ENCODE measurements at places on chromosomes 6 and 20.

GRCh38 chr20:52168116-52168515 lies 23.5 kb downstream of the ZFP64 start:
- no peak for DNase-seq

GRCh38 chr20:40322941-40323340 lies 366.1 kb downstream of the MAFB start:
- DNase-seq: no peak

- DNase-seq: no peak
Measured at GRCh38 chr6:40588070-40588384, 863 bp upstream of the LRFN2 start.

DNA sequence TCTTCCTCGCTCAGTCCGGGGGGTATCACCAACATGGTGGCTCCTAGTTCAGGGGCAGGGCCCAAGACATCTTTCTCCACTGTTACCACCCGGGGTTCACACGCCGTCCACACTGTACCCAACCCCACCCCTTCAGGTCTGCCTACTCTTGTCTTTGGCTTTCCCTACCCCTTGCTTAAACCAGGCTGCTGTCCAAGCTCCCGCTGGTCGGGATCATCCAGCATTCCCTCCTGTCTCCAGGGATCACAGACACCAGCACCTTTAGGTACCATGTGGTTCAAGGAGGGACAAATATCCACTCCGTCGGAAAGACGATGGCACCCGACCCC lies 395 bp downstream of the NELFE start:
- no peak for DNase-seq

DNA sequence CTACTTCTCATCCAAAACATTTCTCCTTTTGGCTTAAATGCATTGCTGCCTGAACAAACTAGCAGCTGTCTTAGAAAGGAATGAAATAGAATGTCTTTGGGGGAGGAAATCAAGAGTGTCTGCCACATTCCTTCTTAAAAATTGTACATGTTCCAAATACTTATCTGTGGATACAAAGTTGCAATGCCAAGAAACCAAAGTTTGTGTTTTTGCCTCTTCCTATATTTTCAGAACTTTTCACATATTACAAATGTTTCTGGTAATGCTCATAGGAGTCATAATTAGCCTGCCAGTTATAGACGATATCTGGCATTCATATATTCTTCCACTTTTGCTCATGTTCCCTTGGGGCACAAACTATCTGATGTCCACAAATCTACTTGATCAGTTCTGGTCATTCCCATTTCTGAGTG lies 165.5 kb upstream of the BMP5 start:
- no peak for DNase-seq

DNA sequence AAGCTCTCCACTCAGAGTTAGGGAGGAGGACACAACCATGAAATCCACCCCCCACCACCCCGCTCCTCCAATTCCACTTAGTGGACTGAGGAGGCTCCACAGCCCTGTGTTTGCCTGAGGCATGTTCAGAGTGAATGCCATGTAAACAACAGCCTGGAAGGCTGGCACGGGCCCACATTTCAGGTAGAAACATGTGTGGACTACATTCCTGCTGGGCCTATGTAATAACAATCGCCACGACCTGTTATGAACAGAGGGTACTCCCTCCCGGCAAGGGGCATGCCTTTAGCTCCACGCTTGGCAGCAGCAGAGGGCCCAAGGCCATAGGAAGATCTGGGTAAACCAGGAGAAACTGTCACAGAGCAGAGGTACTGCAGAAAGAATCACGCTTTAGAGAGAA lies 65.5 kb downstream of the ISM1 start:
- DNase-seq: no peak

DNA sequence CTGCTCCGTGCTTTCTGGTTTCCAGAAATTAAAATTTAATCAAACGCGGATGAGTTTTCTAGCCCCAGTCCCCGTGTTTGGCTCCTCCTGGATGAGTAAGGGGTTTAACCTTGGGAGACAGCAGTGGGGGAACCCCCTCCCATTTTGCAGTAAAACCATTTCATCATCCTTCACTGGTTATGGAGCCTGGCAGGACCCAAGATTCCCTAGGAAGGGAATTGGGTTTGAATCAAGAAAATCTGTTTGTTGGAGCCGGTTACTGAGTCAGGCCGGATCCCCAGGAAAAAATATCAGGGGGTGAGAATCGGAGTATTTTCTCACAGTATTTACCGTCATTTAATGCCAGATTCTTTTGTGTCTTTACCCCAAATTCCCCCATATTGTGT lies 754 bp downstream of the YWHAB start:
- DNase-seq: no peak

DNA sequence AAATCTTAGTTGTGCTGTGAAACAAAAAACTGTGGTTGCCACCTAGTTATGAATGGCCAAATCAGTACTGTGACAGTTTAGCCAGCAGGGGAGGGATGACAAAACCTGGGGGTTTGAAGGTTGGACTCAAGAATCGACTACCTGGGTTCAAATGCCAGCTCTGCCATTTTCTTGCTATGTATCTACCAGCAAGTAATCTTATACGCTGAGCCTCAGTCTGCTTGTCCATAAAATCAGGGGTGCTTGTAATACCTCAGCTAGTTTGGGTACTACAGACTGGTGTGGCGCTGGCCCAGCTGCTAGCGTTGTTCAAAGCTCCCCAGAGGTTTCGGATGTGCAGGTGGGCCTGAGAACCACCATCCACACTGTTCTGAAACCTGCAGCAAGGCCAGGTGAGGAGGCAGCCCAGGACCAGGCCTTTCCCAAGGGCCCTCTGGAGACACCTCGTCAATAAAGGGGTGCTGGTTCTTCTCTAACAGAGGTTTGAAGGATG lies 40.4 kb downstream of the TRAM2 start:
- no peak for DNase-seq

DNA sequence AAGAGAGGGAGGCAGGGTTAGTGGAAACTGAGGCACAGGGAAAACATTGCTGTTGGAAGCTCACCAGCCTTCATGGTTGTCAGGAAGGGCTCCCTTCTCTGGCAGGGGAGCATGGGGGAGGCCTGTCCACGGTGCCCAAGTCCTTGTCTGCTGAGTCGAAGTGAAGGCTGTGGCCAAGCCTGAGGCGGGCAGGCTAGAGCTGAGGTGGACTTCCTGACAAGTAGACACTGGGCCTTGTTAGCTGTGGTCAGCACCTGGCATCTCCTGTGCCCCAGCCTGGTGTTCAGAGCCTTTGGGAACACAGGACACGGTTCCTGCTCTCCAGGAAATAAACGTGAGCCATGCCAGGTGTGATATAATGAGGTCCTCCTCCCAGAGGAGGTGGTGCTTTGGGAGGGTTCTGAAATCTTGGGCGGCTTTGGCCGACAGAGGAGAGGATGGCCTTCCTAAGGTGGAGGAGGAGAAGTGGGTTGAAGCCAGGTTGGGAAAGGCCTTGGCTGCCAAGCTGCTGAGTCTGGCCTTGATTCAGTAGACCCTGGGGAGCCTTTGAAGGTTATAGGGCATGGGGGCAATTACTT lies 138.4 kb upstream of the RNF24 start:
- no peak for DNase-seq

- DNase-seq: no peak
Measured at GRCh38 chr20:48703107-48703506, 124.7 kb downstream of the PREX1 start.

- no peak for DNase-seq
Measured at GRCh38 chr6:32462609-32463008, 22.9 kb downstream of the HLA-DRA start.

DNA sequence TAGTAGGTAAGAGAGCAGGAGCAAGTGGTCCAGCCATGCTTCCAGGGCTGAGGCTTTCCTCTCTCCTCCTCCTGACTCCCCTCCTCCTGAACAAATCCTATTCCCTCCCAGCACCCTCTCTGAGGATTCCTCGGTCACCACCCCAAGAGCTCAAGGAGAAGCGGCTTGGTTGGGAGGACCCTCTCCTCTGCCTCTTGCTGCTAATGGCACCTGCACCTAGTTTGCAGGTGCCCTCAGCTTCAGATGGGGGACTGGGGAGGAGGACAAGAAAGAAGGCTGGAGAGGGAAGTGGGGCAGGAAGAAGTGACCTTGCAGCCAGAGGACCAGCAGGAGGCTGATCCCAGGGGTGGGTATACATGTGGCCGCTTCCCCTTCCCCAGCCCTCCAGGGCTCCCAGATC lies 17.5 kb downstream of the NCR2 start:
- DNase-seq: no peak

DNA sequence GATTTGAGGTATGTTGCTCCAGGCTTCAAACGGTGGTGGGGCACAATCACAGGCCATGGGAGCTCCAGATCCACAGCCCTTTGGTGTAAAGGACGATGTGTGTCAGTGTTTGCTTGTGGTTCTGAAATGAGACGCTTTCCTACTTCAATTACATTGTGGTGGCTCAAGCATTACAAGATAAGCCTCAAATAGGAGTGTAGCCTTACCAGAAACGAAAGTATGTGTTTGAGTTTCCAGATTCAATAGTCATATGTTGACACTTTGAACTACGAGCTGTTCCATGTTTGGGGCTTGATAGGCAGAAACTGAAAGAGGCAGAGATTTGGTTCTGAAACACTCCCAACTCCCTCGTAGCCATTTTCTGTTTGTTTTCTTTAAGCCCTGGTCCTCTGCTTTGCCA lies 187.1 kb downstream of the MYLK4 start:
- peak; percentile 33 for DNase-seq

DNA sequence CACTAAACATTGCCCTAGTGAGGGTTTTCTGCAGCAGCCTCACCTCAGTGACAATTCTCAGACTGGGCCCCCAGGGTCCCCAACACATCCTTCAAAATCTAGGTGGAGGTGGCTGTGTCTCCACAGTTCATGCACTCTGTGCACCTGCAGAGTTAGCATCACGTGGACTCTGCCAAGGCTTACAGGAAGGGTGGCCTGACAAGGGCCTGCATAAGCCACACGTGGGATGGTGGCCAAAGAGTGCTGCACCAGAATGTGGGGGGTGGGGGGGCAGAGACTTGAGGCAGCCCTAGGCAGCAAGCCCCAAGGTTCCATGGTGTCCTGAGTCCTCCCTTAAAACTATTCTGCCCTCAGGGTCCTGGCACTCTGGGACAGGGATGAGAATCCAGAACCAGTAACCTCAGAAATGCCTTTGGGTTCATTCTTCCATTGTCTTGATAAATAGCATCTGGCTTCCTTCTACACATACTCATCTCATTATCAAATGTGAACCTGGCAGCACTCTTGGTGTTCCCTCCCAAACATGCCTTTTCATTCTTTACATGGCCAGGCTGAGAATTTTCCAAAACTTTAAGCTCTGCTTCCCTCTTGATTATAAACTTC lies 1.6 kb upstream of the SERPINB1 start:
- no peak for DNase-seq

- no peak for DNase-seq
Measured at GRCh38 chr6:162679681-162680080, 47.9 kb downstream of the PRKN start.

- DNase-seq: no peak
Measured at GRCh38 chr6:20744911-20745557, 210.8 kb downstream of the CDKAL1 start.

DNA sequence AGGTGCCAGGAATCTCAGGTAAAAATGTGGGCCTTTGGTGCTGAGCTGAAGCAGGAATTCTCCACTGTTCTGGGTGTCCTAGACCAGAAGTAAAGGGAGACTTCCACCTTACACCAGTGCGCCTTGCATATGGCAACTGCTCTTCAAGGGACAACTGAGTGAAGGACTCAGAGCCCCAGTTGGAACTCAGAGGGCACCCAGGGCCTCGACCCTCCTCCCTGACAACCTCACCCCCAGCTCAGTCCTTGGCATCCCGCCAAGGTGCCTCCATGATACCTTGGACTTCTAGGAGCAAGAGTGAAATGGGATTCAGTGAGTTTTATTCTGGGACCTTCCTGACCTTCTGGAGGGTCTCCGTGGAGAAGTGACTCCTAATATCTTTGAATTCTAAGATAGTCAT lies 153.7 kb upstream of the PROKR2 start:
- DNase-seq: no peak

GRCh38 chr20:37365760-37366638 lies 20.1 kb downstream of the SRC start:
- DNase-seq: no peak

DNA sequence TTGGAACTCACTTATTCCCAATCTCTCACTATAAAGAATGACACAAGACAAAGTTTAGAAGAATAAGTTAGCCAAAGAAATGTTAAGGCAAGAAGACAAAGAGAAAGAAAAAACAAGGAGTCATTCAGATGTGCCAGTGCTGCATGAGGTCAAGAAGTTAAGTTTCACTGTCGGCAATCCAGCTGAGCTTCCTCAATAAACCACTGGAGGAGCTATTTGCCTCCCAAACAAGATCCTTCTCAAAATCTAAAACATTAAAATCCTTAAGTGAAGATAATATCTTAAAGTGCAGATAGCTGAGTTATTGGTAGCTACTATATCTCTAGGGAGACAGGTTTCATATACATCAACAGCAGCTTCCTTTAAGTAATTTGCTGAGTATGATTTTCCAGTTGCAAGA lies 512.3 kb downstream of the HDGFL1 start:
- no peak for DNase-seq

- no peak for DNase-seq
Measured at GRCh38 chr6:170050591-170051041, 240.3 kb downstream of the DLL1 start.

- DNase-seq: no peak
Measured at GRCh38 chr20:37640600-37641561, 52.9 kb upstream of the CTNNBL1 start.

- DNase-seq: no peak
Measured at GRCh38 chr20:62913043-62913630, 13.2 kb downstream of the DIDO1 start.

DNA sequence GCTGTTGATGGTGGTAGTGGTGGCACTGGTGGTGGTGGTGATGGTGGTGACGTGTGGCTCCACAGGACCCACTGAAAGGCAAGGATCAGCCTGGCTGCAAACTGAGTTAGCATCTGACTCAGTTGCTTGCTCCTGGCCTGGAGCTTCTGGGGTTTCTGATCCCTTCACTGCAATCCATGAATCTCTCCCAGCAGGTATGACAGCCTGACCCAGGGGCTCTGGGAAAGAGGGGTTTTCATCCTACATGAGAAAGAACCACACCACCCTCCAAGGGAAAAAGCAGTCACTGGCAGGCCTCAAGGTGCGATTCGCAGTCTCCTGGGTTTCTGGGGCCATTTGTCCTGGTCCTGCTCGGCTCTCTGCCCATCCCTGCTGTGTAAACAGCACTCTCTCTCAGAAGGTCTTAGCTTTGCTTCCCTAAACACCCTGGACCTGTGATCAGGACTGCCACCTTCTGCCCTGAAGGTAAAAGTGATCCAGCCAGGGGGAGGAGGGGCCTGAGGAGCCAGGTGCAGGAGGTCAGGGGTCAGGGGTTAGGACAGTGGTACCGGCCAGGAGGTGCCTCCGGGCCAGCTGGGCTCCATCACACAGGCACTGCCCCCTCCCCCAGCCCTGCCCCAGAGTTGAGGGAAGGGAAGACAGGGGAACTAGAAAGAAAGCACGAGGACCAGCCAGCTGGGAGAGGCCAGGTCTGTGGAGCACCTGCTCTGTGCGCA lies 152.0 kb downstream of the BMP7 start:
- DNase-seq: no peak

GRCh38 chr6:29905286-29905685 lies 37.0 kb upstream of the HLA-A start:
- no peak for DNase-seq

DNA sequence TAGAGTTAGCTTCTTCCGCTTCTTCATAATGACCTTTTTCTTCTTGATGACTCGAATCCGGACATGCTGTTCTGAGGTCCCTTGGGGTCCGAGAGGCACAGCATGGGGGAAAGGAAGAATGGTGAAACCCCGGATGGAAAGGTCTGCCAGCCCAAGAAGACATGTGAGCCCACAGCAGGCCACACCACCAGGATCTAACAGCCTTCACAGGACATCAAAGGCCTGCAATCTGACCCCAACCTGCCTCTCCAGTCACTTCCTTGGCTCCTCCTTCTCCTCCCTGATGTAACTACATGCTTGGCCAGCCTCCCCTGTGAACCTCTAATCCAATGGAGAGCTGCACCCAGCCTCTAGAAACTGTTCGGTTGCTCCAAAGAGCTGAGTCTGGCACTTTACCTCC lies 1.6 kb downstream of the CPXM1 start:
- DNase-seq: no peak
